ENCODE measurements at places on chromosomes 7 and 10.

GRCh38 chr10:76631036-76631670 is 1006.5 kb downstream of the KCNMA1 start:
- DNase-seq = no peak

DNA sequence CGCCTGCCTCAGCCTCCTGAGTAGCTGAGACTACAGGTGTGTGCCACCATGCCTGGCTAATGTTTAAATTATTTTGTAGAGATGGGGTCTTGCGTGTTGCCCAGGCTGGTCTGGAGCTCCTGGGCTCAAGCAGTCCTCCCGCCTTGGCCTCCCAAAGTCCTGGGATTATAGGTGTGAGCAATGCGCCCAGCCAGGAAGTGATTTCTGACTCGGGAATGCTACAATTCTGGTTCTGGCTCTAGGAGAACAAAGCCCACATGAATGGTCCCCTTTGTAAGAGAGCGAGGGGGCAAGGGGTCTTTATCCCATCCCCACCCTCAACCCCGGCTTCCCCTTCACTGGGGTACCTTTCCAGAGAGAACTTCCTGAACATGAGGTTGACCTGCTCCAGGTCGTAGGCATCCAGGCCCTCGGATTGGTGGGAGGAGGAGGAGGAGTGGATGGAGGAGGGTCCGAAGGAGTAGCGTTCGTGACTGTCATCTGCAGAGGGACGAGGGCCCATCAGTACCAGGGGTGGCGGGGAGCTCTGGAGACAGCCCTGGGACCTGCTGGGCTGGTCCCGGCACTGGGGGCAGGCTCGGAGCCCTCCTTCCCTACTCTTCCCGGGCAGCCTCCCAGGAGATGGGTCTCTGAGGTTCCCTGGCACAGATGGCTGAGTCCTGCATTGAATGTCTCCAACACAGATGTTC is 79.9 kb upstream of the GNA12 start:
- no peak for DNase-seq

GRCh38 chr7:142482891-142483658 is 225.2 kb upstream of the PRSS58 start:
- no peak for DNase-seq

GRCh38 chr7:142974626-142975025 is 12.5 kb upstream of the KEL start:
- DNase-seq = no peak

- DNase-seq = no peak
Measured at GRCh38 chr7:4716946-4717795, 35.1 kb downstream of the FOXK1 start.

DNA sequence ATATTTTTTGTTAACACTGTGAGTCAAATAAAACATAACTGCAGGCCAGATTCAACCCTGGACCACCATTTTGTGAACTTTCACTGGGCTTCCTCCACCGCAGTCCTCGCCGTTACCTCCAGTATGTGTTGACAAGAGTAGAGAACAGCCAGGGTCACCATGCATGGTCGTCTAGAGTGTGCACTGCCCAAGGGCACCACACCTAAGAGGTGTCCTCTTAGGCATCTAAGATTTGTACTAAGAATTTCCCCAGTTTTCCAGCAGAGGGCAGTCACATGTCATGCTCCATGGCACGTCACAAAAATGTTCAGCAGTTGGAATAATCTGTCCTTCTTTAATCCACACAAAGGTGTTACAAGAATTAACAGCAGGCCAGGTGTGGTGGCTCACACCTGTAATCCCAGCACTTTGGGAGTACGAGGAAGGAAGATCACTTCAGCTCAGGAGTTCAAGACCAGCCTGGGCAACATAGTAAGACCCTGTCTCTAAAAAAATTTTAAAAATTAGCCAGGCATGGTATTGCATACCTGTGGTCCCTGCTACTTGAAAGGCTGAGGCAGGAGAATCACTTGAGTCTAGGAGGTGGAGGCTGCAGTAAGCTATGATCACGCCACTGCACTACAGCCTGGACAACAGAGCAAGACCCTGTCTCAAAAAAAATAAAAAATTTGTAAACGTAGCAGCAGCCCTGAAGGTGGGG is 71.2 kb upstream of the FOXK1 start:
- DNase-seq = peak; percentile 56

DNA sequence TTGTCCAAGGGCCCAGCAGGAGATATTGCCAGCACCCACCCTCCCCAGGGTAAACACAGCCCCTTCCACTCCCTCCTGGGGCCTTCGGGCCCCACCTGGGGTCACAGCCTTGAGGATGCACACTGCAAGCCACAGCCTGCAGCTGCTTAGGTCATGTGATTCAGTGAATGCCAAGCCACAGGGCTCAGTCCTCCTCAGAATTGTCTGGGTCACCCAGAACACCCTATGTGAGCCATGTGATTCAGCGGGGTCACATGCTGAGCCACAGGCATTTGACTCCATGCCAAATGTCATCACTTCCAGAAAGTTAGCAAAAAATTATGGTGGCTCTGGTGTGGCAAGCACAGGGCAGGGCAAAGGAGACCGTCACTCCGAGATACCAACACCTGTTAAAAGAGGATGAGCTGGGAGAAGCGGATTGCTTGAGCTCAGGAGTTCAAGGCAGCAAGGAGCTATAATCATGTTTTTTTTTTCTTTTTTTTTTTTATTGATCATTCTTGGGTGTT is 17.2 kb upstream of the PSAP start:
- no peak for DNase-seq

- no peak for DNase-seq
Measured at GRCh38 chr7:42981601-42982000, 49.4 kb downstream of the MRPL32 start.

- DNase-seq = no peak
Measured at GRCh38 chr10:84310470-84310869, 17.9 kb upstream of the CCSER2 start.

DNA sequence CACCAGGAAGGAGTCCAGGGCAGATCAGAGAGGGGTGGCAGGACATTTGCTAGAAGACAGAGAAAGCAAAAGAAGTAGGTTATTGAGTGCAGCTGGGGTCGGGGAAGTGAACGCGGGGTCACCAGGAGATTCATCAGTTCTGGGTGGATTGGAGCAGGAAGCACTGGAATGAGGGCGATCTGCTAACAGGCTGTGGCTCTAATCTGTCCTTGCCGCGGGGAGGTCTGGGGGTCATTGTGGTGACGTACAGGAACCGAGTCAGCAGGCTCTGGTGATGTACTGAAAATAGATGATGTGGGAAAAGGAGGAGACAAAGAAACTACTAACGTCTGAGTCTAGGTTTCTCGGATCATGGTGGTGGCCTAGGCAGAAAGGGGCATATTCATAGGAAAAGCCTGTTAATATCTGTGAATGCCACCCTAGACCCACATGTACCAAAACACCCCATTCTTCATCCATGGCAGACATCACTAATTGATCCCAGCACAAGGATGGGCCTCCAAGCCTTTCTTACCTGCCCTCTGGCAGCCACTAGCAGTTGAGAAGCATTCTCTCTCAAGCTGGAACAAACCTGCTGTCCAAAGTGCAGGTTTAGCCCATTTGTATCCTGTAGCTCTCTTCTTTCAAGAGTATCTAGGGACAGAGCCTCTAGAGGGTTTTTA is 134.5 kb downstream of the C10orf105 start:
- DNase-seq = no peak

DNA sequence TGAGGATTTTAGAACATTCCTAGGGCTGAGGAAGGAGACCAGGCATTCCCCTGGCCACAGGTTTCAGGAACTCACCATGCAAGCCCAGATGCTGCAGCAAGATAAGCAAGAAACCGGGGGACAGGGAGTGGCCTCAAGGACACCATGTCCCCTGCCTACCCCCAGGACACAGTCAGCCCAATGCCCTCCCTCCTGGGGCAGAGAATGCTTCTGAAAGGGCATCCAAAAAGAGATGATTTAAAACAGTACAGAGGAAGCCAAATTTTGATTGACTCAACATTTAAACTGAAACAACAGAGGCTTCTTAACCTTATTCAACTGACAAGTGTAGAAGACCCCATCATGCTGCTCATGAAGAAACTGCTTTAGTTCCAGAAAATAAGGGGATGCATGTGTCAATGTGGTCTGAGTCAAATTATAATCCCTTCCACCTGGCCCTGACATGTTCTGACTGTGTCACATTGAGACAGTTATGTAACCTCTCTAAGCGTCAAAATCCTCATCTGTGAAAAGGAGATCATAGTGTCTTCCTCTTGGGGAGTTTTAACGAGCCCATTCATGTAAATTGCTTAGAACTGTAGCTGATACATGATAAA is 60.0 kb downstream of the ICA1 start:
- no peak for DNase-seq

DNA sequence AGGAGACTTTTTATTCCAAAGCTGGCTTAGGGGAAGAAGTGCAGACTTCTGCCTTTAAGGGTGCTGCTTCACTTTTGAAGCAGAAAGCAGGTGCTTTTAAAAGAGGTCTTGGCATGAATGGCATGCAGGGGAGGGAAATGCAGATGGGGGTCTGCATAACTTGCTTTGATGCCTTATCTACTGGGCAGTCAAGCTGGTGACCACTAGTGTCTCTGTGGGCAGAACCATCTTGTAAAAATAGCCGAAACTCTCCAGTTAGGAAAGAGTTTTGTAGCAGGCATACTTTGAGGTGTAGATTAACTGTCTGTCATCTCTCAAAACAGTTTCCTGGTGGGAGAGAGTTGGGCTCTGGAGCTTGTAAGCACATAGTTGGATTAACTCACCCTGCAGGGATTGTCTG is 9.9 kb upstream of the CTNNA3 start:
- DNase-seq = no peak

- no peak for DNase-seq
Measured at GRCh38 chr10:33094263-33095051, 136.4 kb upstream of the ITGB1 start.

GRCh38 chr10:1413823-1414222 is 323.5 kb downstream of the ADARB2 start:
- DNase-seq = no peak

- DNase-seq = no peak
Measured at GRCh38 chr10:124558339-124559321, 97.0 kb downstream of the LHPP start.

DNA sequence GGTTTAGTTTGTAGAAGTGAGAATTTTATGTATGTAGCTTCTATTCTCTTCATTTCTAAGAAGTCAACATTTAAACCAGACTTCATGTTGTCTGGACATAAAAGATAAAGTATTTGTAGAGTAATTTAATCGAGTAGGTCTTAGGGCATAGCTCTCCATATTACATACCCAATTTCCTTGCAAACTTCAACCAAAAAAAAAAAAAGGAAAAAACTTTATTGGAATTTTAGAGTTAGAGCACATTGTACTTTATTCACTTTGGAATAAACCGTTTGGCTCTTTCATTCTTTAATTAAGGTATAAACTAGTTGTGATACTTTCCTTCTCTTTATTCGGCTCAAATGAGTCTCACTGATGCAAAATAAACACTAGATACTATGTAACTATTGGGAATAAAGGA is 36.0 kb downstream of the PTER start:
- DNase-seq = no peak
